ENCODE measurements at places on chromosomes 1 and 21.

GRCh38 chr1:36761113-36761512 lies 273.2 kb downstream of the GRIK3 start:
- no peak for DNase-seq

- no peak for DNase-seq
Observed at GRCh38 chr21:25568246-25568645, 39.0 kb downstream of the MRPL39 start.

DNA sequence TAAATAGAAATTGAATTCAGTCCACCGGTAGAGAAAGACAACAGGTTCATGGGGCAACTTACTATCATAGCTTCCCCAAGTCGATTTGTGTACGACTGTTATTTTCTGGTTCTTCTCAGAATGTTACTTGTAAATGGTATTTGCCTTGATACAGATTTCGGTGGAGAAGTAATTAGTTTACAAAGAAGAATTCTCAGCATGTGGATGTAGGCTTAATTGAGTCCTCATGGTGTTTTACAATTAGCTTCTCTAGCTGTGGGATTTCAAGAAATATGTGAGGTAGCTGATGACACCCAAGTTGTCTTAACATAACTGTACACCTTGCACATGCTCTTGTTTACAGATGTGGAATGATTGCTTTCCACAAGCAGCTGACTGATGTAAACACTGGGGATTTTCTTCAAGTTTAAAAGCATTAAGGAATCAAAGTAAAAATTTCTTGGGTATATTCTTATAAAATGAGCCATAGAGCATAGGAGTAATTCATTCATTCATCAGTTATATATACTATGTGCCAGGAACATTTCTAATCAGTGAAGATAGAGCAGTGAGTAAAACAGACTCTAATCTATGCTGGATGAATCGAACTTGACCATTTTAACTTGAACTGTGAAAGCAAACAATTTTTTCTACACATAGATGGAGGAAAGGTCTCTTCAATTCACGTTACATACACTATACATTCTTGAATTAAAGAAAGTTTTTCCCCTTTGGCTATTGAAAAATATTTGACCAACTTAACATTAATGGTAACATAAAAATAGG lies 1.4 kb downstream of the MACO1 start:
- no peak for DNase-seq

DNA sequence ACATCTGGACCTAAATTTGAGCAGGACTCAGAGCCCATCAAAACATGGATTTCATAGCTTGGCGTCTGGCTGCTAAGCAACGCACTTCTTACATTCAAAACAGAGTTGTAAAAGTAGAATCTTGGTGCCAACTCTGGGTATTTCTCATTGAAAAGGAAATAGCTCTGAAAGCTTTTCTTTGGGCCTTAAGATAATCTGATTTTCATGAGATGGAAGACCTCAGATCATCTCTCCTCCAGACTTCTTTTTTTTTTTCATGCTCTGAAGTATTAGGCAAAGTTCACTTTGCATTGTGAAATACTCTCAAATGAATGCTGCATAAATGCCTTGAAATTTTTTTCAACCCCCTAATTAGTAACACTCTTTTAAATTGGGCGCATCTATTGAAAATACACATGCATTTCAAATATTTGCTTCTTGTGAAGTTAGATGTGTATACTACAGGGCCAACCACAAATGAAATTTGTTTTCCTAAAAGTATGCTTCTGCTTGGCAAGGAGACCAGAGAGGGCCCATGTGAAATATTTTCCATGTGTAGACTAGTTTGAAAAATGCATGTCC lies 4.2 kb downstream of the ADAMTS5 start:
- DNase-seq, result no peak

GRCh38 chr1:182925661-182926060 lies 27.3 kb downstream of the SHCBP1L start:
- no peak for DNase-seq

- DNase-seq, result no peak
Observed at GRCh38 chr1:235441159-235441685, 63.0 kb downstream of the B3GALNT2 start.

DNA sequence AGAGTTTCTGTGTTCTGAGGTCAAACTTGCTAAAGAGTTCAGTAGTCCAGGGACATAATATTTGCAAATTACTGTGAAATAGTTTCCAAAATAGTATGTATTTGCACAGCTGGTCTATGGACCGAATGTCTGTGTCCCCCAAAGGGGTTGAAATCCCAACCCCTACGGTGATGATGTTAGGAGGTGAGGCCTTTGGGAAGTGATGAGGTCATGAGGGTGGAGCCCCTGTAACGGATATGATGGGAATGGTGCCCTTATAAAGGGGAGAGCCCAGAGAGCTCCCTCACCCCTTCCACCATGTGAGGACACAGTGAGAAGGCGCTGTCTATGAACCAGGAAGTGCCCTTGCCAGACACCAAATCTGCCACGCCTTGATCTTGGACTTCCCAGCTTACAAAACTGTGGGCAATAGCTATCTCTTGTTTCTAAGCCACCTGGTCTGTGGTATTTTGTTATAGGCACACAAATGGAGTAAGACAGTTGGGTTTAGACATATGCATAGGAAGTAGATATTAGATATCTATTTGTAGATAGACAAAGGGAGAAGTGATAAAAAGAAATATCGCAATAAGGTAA lies 21.7 kb downstream of the RNF187 start:
- DNase-seq, result no peak

- DNase-seq, result no peak
Observed at GRCh38 chr1:202179828-202180750, 13.5 kb upstream of the LGR6 start.

DNA sequence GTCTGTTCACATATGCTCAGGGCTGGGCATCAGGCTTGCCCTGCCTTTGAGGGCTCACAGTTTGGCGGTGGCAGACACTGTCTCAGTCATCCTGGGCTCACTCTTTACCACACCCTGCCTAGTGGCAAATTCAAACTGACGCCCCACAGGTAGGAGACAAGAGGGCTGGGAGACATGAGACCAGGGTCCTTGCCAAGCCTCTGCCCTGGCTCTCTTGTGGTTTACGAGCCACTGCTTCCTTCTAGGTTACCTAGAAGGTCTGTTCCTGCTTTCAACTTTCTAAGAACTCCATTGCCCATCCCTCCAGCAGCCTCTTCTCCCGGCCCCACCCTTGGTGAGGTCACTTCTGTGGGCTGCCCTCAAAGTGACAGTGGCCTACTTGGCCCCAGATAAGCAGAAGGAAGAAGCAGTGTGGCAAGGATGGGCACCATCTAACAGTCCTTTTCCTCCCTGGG lies 10.5 kb downstream of the KIF21B start:
- no peak for DNase-seq

- DNase-seq, result no peak
Observed at GRCh38 chr1:119795261-119796200, 15.7 kb downstream of the REG4 start.

- no peak for DNase-seq
Observed at GRCh38 chr1:167276969-167277368, 56.3 kb downstream of the POU2F1 start.

- DNase-seq, result no peak
Observed at GRCh38 chr1:91582431-91582921, 81.8 kb downstream of the CDC7 start.

DNA sequence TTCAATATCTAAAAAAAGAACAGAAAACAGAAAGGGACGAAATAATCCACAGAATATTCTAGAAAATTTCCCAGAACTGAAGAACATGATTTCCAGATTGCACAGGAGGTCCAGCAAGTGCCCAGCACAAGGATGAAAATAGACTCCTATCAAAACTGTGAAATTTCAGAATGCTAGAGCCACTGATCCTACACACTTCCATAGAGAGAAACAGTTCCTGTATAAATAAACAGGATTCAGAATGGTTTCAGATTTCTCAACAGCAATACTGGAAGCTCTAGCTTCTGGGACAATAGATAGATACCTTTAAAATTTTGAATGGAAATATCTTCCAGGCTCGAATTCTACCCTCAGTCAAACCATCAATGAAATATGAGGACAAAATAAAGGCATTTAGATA lies 4.6 kb downstream of the TARBP1 start:
- DNase-seq, result no peak

DNA sequence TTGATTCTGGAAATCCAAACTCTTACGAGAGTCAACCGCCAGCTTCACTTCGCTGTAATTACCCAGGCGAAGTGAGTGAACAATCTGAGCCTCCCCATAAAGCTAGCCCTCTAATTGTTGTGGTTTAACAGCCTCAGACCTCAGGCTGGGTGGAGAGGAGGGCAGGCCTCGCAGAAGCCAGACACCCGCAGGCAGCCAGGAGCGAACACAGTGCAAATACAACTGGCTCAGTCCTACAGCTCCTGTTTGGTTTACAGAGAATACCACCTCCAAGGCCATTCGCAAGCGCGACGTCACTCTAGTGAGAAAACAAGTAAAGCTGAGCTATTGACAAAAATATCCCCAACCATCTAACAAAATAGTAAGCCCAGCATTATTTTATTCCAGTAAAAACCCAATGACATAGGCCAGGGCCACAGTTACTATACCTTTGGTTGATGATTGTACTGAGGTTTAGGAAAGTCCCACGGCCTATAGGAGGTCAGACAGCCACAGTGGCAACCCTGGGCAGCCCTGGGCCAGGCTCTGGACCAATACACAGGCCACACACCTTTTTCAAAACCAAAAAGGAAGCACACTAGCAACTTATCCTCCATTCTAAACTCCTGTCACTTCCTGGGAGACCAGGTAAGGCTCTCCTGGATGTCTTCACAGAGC lies 163.3 kb downstream of the ETS2 start:
- no peak for DNase-seq

DNA sequence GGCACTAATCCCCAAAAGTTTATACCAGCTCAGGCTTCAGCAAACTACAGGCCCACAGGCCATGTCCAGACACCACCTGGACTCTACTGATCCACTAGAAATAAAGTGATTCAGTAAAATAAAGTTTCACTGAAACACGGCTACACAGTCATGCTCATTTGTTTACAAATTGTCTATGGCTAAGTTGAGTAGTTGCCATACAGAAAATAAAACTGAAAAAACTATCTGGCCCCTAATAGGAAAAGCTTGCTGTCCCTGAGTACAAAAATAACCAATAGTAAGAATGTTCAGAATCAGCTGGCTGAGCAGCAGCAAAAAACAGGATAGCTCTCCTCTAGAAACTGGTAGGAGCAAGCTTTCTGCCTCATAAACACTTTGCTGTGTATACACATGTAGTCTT lies 221.5 kb downstream of the RERE start:
- DNase-seq, result no peak

- DNase-seq, result no peak
Observed at GRCh38 chr1:43648221-43648847, 1.6 kb upstream of the KDM4A start.

GRCh38 chr21:25986928-25987327 lies 183.6 kb downstream of the APP start:
- DNase-seq, result no peak

GRCh38 chr1:23727362-23727811 lies 15.9 kb upstream of the ELOA start:
- no peak for DNase-seq

DNA sequence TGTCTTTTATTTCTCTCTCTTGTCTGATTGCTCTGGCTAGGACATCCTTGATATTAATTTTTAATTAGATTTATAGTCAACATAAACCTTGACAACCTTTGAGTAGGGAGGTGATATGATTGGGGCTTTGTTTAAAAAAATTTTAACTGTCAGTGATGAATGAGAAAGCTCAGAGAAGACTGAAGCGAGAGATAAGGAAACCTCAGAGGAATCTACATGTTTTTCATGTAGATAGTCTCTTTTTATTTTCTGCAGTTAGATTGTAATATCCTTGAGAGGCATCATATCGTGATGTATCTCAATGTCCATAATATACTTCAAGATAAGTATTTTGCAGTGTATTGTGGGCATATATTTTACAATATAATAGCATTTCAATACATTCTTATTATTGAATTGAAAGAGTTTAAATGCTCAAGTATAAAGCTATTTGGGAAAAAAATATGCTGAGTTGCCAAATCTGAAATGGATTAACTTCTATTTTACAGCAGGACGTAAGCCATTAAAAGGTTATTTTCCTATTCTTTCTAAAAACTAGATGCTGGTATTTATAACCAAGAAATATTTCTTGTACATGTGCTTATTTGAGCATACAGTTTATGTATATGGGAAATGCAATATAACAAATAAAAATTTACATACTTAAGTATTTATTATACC lies 802.4 kb upstream of the ADGRL4 start:
- no peak for DNase-seq
